ENCODE measurements at places on chromosomes 12 and 14.

GRCh38 chr12:38823738-38824137 lies 81.7 kb downstream of the CPNE8 start:
- peak; percentile 58 for DNase-seq

- DNase-seq = no peak
Observed at GRCh38 chr14:93343266-93343665, 3.7 kb upstream of the COX8C start.

- peak; percentile 97 for DNase-seq
Observed at GRCh38 chr14:68577802-68578541, 214.9 kb downstream of the ZFP36L1 start.

- peak; percentile 82 for DNase-seq
Observed at GRCh38 chr12:128817111-128818015, 6.4 kb downstream of the SLC15A4 start.

DNA sequence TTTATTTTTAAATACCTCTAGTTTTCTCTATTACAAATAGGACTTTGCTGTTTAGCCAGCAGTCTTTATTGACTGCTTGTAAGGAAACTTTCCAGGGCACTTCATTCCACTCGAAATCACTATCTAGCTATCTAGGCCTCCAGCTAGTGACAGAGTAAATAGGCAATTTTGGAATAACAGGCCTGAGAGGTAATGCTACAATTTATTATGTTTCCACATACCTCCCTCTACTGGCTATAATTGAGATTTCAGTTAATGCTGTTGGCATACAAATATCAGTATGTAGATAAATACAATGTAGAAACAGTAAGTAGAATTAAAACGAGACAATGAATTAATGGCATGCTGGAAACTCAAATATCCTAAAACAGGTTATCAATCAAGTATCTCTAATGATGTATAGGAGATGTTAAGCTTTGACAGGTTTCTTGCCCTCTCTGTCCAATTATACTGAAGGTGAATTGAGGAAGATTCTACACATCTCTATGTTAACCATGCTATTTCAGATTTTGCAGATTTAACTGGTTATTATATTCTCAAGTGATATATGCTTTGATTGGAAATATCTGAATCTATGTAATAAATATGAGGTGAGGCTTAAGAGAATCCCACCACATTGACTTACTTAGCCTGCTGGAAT lies 7.2 kb downstream of the DTD2 start:
- peak; percentile 61 for DNase-seq

- peak; percentile 60 for DNase-seq
Observed at GRCh38 chr12:85580562-85581168, 255.5 kb downstream of the RASSF9 start.

GRCh38 chr14:69763761-69764510 lies 3.0 kb upstream of the SRSF5 start:
- DNase-seq = peak; percentile 16

DNA sequence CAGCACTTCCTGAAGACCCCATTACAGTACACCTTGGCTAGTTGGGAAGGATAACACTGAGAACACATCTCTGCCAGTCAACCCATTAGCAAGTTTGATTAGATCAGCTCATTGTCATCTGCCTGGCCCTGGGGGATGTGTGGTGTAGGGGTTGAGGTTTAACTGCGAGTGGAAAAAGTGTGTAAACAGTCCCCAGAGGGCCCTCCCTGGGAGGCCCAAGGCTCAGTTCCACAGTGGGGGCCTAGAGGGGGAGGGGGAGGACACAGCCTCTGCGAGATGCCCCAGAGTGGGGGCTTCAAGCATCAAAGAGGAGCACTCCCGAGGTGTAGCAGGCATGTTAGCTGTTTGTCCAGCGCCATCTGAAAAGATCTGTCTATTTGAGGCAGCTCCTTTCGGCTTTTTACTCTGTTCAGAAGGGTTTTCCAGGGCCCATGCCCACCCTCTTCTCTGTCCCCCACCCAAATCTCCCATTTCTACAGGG lies 344 bp downstream of the LPAR5 start:
- no peak for DNase-seq

DNA sequence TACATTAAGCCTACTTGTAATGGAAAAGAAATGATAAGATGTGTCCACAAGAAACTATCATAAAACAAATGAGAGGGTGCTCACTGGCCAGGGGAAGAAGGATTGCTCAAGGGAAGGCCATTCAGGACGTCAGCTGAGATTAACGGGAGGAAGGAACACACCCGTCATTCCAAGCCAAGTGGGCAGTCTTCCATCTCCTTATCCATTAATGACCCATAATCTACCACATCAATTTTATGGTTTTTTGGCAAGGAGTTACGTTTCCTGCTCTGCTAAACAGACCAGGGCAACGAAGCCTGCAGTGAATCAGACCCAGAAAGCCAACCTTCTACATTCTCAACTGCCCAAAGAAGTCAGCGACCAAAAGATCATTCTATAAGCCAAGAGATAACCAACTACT lies 25.1 kb downstream of the PRKAB1 start:
- DNase-seq = peak; percentile 97

- no peak for DNase-seq
Observed at GRCh38 chr14:53010193-53011040, 59.6 kb upstream of the FERMT2 start.

- no peak for DNase-seq
Observed at GRCh38 chr12:111428728-111429175, 23.0 kb downstream of the SH2B3 start.

DNA sequence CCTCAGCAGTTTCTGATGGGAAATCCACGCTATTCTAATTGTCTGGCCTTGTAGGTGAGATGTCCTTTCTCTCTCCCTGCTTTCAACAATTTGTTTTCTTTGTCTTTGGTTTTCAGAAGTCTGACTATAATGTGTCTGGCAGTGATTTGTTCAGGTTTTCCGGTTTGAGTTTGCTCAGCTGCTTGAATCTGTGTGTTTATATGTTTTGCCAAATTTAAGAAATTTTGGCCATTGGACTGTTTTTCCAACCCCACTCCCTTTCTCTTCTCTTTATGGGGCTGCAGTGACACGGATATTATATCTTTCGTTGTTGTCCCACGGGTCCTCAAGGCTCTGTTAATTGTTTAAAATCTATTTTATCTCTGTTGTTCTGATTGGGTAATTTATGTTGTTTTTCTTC lies 105.0 kb downstream of the ADGRD1 start:
- no peak for DNase-seq

DNA sequence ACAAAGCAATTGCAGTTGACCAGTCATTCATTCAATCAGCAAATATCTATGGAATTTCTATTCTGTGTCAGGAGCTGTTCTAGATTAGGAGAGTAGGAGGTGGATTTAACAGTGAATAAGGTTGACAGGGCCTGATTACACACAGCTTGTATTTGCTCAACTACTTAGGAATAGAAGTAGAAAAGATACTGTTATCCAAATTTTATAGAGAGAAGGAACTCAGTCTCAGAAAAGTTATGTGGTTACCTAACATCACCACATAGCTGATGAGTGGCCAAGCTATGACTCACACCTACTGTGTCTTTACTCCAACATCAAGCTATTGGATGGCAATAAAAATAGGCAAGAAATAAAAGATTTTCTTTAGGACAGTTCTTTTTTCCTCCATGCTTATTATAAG lies 374.8 kb downstream of the RMST start:
- peak; percentile 84 for DNase-seq

- no peak for DNase-seq
Observed at GRCh38 chr12:69935651-69936100, 110.6 kb downstream of the MYRFL start.

DNA sequence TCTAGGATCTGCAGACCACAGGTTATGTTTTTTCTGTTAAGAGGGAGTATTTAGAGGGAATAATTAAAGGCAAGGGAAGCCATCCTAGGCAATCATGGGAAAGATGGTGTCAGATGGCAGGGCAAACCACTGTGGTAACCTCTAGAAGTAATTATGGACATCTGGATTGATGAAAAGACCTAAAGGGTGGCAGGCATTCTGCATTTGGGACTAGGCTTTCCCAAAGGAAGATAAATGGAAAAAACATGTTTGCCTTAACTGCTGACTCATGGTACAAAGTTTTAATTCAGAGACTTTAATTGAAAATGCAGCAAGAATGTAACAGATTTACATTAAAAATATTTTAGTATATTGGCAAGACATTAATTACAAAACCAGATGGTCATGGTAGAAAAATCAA lies 88.1 kb downstream of the TMEM30B start:
- DNase-seq = peak; percentile 76

- DNase-seq = no peak
Observed at GRCh38 chr14:47302121-47302520, 373.3 kb downstream of the MDGA2 start.

- no peak for DNase-seq
Observed at GRCh38 chr12:3594966-3595365, 104.0 kb downstream of the PRMT8 start.

DNA sequence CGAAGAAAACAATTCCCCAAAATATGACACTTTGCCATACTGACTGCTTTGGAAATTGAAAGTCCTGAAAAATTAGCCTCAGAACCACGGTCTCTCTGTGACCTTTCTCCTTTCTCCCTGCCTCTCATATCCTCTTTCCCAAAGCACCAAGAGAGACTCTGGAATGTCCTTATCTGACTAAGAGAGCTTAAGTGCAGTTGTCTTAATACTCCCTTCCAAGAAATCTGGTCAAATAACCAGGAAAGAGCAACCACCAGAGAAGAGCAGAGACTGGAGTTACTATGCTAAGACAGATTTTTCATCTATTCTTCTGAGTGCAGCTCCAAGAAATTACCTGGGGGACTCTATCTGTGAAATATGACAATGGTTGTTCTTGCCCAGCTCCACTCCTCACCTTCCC lies 10.5 kb upstream of the BTG1 start:
- no peak for DNase-seq

DNA sequence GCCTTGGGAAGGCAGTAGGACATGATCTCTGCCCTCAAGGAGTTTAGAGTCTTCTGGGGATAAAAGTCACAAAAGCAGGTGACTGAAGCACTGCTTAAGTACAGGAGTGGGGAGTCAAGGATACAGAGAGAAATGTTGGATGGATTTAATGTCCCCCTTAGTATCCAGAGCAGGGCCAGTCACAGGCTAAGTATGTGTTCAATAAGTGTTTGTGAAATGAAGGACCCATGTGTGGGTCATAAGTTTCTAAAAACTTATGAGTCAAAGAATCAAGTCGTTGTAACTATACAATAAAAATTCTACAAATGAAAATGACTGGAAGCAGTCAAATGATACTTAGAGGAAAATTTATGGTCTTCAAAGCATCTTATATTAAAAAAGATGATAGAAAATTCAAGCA lies 25.1 kb downstream of the KRT80 start:
- DNase-seq = no peak

GRCh38 chr14:21083565-21084325 lies 13.6 kb downstream of the ARHGEF40 start:
- DNase-seq = no peak

DNA sequence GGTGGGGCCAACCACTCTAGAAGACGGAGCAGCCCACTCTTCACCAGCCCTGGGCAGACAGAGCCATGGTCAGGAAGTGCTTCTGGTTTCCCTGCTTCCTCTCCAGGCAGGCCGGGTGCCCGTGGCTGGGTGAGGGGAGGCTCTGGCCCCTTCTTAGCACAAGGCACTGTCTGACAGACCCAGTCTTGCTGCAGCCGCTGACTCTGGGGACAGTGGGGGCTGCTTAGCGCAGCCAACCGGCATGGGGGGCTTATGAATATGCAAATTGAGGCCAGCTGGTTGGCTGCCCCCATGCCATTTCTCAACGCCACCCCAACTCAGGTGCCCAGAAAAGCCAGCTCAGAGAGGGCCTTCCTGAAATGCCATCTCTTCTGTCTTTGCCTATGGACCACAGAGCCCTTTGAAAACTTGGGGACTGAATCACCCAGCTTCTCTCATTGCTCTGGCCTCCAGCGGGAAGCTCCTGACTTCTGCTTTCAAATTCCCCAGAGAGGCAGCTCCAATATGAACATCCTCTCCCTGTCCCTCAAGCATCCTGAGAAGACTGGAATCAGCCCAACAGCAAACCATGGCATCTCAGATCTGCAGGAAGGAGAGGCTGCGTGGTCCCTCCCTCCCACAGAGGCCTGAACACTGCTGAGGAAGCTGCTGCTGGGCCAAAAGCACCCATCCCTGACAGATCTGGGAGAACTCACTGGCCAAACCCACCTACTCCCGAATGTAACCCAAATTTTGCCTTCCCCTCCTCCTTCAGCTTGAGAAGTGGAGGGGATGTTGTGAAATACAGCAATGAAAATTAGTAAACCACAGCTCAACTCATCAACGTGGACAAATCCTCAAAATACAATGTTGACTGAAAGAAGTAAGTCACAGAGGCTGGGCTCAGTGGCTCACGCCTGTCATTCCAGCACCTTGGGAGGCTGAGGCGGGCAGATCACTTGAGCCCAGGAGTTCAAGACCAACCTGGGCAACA lies at the start of gene PROX2:
TSS of gene PROX2 (minus strand) at position 205 of the 973 bp plus-strand sequence. CDS start 12,311 bp downstream, outside the sequence.
- DNase-seq = peak; percentile 59

- peak; percentile 72 for DNase-seq
Observed at GRCh38 chr14:81313775-81314429, 86.2 kb downstream of the STON2 start.

DNA sequence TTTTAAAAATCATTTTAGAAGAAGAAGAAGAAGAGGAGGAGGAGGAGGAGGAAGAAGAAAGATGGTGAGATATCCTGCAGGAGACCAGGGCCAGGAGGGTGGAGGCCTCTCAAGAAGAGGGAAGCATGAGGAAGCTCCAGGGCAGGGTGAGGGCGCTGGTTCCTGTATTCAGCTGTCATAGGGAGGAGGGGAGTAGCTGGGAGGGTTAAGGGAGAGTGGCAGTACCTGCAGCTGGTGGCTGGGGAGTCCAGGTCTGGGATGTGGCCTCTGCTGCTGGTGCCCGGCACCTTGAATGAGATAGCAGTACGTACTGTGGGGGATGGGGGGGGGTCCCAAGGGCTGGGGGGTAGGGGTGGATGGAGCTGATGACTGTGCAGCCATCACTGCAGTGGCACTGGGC lies 9.8 kb downstream of the RBP5 start:
- no peak for DNase-seq

DNA sequence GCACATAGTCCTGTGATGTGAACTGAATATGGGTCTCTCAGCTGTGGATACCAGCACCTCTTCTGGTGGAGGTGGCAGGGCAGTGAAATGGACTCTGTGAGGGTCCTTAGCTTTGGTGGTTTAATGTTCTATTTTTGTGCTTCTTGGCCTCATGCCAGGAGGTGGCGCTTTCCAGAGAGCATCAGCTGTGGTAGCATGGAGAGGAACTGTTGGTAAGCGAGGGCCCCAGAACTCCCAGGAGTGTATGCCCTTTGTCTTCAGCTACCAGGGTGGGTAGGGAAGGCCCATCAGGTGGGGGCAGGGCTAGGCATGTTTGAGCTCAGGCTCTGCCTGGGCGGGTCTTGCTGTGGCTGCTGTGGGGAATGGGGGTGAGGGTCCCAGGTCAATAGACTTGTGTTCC lies 241.7 kb downstream of the AEBP2 start:
- no peak for DNase-seq

GRCh38 chr12:108461058-108461660 lies 53.9 kb upstream of the FICD start:
- no peak for DNase-seq

GRCh38 chr14:46250113-46250703 lies 401.4 kb downstream of the RPL10L start:
- peak; percentile 37 for DNase-seq

DNA sequence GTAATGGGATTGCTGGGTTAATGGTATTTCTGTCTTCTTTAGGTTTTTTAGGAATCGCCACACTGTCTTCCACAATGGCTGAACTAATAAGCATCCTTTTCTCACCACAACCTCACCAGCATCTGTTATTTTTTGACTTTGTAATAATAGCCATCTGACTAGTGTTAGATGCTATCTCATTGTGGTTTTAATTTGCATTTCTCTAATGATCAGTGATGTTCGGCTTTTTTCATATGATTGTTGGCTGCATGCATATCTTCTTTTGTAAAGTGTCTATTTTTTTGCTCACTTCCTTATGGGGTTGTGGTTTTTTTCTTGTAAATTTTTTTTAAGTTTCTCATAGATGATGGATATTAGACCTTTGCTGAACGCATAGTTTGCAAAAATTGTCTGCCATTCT lies 377.9 kb downstream of the GALC start:
- DNase-seq = no peak

Measured in fibroblast of mammary gland (primary cell).